ENCODE measurements at places on chromosomes 3 and 15. TPM values are rescaled to one million over a fixed set of nuclear protein-coding genes. Genes with fewer than 3 reads are reported as not detected.

The IQSEC1 gene
- 18.7 TPM for total RNA-seq

The ISLR gene
- 18.7 TPM for total RNA-seq

The C2CD4B gene
- not detected for total RNA-seq

The ENTPD3 gene
- not detected for total RNA-seq

The LEKR1 gene
- 2.2 TPM for total RNA-seq

The ADGRG7 gene
- not detected for total RNA-seq

The HIGD2B gene
- not detected for total RNA-seq

The BHLHE40 gene
- total RNA-seq: 43.4 TPM

The GMPS gene
- 68.2 TPM for total RNA-seq

The TRAK1 gene
- total RNA-seq: 50.4 TPM

The DOCK3 gene
- 0.20 TPM for total RNA-seq

The A4GNT gene
- total RNA-seq: not detected

The RTP3 gene
- total RNA-seq: not detected

The WDR76 gene
- total RNA-seq: 15.4 TPM

The RPUSD3 gene
- total RNA-seq: 37.1 TPM

The SLC24A1 gene
- total RNA-seq: 9.0 TPM

The APBA2 gene
- total RNA-seq: 2.3 TPM

The FBXL22 gene
- total RNA-seq: 0.20 TPM

The ATOSA gene
- total RNA-seq: 14.1 TPM

The DISP2 gene
- under 0.01 TPM for total RNA-seq

The ADAMTS17 gene
- 0.73 TPM for total RNA-seq

Data from subcutaneous preadipocyte (primary cell).